ENCODE measurements at places on chromosomes 4 and X. TPM values are rescaled to one million over a fixed set of nuclear protein-coding genes. Genes with fewer than 3 reads are reported as not detected.

The ANKRD37 gene
- total RNA-seq: 46.4 TPM

GRCh38 chrX:80430826-80431504 is 10.7 kb downstream of the TENT5D start:
- no peak for DNase-seq

The DMRTC1 gene
- total RNA-seq: not detected

The ETDB gene
- not detected for total RNA-seq

The BRS3 gene
- not detected for total RNA-seq

GRCh38 chr4:100285121-100285520 is 94.9 kb upstream of the DDIT4L start:
- no peak for DNase-seq

DNA sequence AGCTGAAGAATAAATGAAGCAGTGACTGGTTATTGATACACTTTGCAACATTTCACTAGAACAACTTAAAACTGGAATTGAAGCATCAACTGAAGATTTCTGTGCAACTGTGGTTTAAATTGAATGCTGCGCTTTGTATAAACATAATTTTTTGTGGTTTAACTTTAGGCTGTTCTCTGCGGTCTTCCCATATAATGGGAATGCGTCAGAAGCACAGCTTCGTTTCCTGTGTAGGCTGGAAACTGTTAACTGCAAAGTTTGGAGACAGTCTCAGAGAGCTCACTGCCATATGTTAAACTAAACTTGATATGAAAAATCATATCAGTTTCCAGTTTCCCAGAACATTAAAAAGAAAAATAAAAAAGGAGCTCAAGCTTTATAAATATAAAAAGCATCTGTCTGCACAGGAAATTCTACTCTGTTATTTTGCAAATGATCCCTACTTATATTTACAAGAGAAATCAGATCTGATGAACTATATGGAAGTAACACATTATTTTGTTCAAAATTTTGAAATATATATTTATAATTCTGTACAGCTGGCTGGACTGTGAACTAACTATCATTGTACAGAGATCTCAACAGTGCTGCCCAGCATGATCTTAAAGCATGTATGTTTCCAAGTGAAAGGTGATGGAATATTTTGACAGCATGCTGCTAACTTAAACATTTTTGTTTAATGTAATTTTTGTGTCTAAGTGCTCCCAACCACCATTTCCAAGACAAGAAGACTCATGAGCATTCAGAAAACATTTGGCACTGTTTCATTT is 139.9 kb downstream of the NDST3 start:
- DNase-seq: no peak

The RADX gene
- 4.3 TPM for total RNA-seq

The KLHL5 gene
- total RNA-seq: 26.1 TPM

GRCh38 chr4:12770351-12770750 is 713.8 kb downstream of the RAB28 start:
- DNase-seq: no peak

DNA sequence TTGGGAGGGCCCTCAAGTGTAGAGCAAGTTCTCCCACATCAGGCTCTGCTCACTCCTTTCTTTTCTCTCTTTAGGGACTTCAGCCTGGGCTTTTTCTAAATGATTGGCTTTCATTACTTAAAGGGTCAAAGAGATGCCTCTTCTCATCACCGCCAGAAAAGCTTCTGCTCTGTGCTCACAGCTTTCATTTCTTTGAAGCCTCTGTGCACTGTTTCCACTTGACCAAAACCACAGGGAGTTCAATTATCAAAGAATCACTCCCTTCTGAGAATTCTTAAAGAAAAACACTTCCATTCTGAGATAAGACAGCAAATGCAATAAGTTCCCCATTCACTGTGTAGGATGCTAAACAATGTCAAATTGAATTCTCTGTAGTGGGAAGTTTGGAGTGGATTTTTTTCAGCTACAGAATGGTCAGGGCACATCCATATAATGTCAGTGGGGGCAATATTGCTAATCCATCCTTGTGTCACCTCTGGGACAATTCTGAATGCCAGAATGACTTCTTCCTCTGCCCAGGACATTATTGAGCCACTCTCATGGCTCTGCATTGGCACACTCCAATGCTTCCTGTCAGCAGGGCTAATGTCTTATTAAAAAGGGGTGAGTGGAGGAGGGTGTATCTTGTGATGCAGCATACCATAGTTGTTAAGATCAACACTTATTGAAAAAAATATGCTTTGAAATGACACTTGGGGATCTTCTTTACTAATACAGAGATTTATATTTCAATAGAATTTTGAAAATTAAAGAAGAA is 217.6 kb downstream of the SNCA start:
- no peak for DNase-seq

DNA sequence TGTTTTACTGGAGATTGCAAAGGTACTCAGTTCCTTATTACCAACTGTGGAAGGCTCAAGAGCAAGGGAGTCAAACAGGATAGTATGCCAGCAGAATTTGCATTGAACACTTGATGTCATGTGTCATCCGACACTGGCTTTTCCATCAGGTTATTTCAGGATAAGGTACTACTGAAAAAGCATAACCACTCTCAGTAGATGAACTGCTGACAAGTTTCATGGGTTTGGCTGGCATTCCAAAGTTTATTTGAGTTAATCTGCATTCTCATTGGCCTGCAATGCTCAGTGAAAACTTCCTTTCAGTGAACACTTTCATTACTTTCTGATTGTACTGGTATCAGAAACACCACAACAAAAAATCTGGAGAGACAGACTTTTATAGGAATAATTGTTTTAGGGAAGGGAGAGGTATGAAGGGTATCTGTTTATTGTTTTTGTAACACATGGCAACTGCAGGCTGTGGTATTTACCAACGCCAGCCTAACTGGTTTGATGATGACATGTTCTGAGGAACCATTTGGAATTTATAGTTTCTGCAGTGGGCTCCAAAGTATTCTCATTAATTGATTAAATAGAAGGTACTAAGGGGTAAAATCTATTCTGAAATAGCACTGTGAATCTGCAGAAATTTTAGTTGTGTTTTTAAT is 345.7 kb upstream of the NR3C2 start:
- no peak for DNase-seq

DNA sequence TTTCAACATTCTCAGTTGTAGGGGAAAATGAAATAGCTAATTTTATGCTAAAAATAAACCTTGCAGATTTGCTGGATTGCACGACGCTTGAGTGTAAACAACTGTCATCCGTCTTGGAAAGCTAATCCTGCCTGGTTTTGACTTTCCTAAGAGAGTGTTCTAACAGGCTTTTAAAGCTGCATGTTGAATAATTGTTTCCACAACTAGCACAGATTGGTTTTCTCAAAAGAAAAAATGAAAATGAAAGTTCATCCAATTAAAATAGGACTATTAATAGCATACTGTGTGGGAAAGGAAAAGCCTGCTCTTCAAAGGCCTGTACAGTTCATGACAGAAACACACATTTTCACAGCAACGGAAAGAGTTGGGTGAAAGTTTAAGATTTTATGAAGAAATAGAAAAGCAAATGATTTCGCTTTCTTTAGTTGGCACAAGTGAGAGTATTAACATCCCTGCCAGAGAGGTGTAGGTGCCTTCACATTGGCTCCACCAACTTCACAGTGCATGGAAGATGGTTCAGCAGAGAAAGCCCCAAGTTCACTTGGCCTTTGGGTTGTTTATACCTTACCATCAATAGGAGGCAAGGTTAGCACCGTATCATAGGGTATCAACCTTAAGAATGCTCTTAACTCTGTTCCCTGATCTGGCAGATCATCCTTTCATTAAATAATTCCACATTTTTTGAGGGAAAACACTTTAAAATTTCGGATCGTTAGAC is 140.0 kb upstream of the GUCY1A1 start:
- no peak for DNase-seq

DNA sequence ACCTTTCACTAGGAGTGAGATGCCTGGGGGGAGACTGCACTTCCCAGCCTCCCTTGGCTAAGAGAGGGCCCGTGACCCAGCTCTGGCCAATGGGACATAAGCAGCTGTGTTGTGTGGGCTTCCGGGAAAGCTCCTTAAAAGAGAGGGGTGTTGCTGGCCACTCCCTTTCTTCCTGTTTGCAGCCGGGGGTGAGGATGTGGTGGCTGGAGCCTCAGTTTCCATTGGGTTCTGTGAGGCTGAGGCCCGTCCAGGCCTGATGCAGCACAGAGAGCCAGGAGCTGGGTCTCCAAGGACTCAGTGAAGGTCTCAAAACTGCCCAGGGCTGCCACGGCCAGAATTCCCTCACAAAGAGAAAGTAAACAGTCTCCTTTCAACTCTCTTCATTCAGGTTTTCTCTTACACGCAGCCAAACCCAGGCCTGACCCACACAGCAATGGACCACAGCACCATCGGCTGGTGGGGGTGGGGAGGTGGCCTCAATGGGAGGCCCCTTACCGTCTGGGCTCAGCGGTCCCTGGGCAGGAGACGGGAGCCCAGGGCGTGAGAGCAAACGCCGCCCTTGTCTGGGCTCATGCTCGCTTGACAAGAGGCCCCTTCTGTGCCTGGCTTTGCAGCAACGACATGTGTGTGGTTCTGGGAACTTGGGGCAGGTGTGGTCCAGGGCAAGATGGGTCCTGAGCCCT is 6.6 kb downstream of the NKX1-1 start:
- DNase-seq: no peak

GRCh38 chr4:125951261-125951887 is 636.6 kb downstream of the FAT4 start:
- DNase-seq: no peak

- no peak for DNase-seq
Observed at GRCh38 chr4:78962597-78963115, 23.4 kb upstream of the PAQR3 start.

The NKX6-1 gene
- total RNA-seq: not detected

The MYL5 gene
- total RNA-seq: 9.3 TPM

DNA sequence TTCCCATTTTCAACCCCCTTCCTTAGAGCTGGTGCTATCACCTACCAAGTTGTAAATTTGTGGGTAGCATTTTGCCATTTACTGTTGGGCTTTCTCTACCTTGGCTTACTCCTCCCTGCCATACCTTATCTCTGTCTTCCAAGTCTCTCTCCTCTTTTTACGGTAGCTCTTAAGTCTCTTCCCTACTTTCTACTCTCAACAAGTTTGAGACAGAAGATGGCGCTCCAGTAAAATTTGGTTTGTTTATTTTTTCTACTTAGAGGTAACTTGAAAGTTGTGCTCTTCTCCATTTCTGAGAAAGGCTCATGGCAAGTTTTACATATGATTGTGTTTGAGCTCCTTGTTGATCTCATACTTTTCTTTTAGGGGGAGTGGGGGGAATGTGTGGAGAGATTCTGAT is 1508.1 kb downstream of the TECRL start:
- DNase-seq: no peak

The DOK7 gene
- not detected for total RNA-seq

GRCh38 chr4:4704267-4704666 is 155.2 kb upstream of the MSX1 start:
- no peak for DNase-seq

GRCh38 chr4:169098969-169099690 is 89.1 kb upstream of the CBR4 start:
- no peak for DNase-seq

GRCh38 chrX:133229361-133229760 is 11.2 kb upstream of the TFDP3 start:
- DNase-seq: no peak

DNA sequence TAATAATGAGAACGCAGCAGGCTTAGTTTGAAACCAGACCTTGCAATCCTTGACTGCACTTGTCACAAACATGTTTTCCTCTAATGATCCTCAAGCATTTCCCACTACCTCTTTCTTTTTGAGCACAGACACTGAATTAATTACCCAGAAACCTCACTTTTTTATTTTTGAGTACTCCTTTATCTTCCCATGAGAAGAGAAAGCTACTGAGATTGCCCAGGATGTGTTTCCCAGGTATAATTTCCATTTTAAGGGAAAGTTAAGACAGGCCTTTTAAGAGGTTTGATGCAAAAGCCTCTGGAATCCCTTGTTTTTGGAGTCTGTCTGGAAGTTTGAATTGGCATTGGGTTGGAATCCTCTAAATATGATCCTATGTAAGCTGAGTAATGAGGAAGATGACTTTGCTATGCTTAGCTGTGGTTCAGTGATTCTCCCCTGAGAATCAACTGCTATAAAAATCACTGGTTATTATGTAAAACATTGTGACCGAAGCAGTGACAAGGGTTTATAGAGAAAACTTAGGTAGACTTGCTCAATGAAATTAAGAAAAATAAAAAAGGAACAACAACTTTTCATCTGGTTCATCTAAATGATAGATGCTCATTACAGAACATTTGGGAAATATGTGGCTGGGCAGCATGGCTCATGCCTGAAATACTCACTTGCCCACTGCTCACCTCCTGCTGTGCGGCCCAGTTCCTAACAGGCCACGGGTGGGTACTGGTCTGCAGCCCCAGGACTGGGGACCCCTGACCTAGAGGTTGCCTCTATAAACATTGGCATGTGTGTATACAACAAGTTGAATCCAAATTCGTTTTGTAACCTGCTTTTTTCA is 10.8 kb upstream of the RHOH start:
- no peak for DNase-seq

- DNase-seq: no peak
Observed at GRCh38 chr4:95155759-95156451, 392.9 kb downstream of the UNC5C start.

The SHISA3 gene
- 10.1 TPM for total RNA-seq

GRCh38 chr4:105140684-105141490 is 5.8 kb upstream of the TET2 start:
- DNase-seq: no peak

DNA sequence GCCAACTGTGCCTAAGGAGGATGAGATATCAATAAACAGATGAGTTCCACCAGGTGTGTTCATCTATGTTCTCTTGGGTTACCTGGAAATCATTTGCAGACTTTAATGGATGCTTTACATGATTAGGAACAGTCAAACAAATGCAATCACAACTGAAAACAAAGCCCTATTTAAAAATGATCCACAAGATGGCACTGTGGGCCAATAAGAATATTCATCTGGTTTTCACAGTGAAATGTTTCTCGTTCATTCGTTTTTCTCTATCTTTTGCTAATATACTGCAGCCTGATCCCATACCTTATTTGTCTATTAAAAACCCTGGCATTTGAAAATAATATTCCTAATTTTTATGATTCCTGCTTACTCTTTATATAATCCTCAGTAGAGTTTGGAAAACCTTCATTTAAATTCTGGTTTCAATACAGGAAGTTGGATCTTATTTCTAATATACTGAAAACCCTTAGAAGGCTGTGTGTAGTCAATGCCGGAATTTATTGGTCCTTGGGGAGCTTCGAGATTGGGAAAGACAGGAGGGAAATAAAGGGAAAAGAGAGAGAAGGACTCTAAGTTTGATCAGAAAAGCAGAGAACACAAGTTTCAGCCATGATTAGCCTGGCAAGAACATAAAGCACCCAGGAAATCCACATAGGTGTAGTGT is 63.8 kb upstream of the TAPT1 start:
- DNase-seq: no peak

- DNase-seq: no peak
Observed at GRCh38 chr4:6337331-6337935, 67.8 kb downstream of the WFS1 start.

The MCF2 gene
- total RNA-seq: 0.38 TPM

Measured in omental fat pad (tissue), 4 donors.